ENCODE measurements at places on chromosomes 3 and 15.

- DNase-seq, result no peak
Observed at GRCh38 chr15:85030301-85030929, 48.8 kb downstream of the PDE8A start.

DNA sequence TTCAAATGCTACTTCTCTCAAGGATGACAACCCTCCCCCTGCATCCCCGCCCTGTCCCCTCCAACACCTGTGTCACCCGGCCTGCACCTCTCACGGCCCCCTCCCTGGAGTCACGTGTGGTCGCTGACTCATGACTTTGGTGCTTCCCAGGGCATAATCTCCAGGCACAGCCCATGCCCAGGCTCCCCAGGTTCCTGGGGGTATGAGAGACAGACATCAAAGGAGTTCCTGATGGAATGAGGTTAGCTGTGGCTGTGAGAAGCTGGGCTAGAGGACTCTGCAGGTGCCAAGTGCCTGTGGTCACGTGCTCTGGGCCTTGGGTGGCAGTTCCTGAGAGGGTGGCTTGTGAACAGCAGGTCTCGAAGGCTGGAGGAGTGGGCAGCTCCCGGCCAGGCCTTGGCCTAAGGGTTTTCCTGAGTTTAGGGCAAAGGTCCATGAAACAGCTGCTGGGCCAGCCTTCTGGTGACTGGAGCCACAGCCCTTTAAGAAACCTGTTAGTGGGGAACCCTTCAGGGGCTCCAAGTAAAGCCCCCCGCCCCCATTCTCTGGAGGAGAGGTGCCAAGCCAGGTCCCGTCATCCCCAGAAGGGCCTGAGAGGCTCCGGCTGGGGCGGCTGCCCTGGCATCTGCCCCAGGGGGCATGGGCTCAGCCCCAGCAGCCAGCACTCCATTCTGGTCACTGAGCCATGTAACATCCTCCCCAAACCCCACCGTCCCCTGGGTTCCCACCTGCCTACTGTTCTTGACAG, 230.0 kb downstream of the XXYLT1 start:
- no peak for DNase-seq

DNA sequence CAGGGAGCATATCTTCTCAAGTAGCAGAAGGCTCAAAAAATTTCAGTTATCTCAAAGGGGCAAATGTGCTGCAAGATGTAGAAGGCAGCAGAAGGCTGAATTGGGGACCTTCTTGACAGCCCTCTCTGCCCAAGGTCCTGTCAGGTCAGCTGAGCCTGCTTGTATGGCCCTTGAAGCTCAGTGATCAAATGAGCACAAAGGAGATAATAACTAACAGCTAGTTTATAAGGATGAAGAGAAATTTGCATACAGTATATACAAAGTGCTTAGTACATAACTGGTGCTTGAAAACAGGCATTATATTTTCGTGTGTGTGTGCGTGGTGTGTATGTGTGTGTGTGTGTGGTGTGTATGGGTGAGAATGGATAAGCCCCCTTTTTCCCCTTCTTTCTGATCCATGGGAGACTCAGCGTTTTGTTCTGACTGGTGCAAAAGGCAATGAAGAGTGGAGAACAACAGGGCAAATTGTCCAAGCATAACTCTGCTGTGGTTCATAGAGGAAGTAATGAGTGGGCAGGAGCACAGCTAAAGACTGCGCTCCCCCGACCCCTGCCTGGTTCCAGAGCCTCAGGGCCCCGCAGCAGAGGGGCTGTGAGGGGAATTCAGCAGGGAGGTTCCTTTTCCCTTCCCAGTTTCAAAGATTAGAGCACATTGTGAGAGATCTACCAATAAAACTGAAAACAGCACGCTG, 356.8 kb upstream of the NR2F2 start:
- no peak for DNase-seq

DNA sequence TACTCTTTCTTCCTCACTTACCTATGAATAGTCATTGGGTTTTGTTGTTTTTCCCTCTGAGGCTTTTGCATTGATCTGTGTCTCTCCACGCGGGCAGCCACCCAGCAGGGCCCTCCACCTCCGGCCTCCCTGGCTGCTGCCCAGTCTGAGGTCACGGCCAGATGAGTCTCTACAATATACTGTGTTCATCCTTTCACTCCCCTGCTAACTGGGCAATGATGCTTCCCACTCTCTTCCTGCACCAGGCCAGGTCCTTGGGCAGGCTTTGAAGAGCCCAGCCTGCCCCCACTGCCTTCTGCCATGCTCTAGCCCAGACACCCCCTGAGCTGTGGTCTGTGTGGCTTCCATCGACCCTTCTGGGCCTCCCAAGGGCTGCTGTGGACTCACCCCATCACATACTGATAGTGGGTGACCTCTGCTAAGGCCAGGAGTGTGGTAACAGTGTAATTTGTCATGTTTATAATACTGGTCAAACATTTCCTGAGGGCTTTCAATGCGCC, 18.0 kb downstream of the PDIA5 start:
- DNase-seq, result no peak

DNA sequence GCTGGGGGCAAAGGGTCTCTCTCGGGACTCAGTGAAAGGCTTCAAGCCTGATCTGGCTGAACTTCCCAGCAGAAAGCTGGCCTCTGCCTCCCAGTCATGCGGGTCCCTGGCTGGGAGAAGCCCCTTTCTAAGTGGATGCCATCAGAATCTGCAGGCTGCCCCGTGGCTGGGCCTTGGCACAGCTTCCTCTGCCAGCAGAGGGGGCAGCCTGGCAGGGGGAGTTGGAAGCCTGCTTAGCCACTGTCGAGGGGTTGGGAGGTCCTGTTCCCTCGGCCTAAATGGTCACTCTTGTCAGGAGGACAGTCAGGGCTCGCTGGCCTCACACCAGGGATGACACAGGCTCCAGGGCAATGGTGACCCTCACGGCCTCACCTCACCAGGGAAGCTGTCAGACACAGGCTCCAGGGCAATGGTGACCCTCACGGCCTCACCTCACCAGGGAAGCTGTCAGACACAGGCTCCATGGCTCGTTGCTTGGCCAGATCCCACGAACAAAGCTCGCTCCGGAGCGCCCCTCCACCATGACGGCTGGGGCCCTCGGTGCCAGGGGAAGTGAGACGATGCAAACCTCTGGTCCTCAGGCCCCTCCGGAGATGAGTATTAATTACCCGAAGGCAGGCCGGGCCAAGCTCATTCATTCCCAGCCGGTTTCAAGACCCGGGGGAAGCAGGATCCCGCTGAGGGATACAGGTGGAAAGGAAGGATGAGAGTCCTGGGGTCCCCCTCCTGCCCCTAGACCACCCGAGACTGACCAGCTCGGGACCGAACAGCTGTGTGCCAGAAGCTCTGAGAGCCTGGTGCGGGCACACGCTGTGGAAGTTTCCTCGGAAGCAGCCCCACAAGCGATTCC, 151.0 kb downstream of the CHSY1 start:
- no peak for DNase-seq

GRCh38 chr15:69583626-69584025, 131.0 kb downstream of the RPLP1 start:
- no peak for DNase-seq

DNA sequence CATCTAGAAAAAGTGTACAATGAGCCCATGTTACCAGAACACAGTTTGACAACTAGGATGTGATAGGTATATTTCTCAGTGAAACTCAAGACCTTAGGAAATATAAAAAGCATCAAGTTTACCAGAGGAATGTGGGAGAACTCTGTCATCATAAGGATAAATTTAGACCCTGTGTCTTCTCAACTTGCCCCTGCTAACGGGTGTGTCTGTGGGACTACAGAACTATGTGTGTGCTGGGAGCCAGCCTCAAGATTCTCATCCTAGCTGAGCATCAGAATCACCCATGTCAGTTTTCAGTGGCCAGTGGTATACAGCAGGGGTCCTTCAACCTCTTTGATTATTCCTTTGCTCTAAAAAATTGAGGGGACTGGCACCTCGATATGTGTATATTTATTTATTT, 393.3 kb downstream of the PLCL2 start:
- no peak for DNase-seq

DNA sequence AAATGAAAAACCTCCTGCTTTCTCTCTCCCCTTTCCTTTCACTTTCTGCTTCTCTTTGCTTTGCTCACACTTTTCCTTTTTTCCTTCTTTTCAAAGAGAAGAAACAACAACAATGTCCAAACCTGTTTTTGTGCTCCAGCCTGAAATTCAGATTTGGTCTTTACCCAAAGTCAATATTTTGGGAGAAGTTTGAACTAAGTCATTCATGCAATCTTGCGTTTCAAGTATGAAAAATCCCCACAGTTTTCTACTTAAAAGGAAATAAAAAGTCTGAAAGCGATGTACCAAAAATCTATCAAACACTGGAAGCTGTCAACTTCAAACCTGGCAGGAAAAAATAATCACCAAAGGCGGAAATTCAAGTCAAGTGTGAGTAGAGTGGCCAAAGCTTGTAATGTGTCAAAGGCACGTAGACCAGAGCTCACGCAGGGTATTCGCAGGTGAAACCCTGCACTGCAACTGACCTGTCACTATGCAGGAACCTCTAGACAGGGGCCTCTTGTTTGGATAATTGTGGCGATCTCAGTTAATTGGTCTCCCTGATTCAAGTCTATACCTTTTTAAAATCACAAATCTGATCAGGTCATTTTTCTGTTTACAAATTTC, 118.8 kb upstream of the GALNT15 start:
- no peak for DNase-seq

DNA sequence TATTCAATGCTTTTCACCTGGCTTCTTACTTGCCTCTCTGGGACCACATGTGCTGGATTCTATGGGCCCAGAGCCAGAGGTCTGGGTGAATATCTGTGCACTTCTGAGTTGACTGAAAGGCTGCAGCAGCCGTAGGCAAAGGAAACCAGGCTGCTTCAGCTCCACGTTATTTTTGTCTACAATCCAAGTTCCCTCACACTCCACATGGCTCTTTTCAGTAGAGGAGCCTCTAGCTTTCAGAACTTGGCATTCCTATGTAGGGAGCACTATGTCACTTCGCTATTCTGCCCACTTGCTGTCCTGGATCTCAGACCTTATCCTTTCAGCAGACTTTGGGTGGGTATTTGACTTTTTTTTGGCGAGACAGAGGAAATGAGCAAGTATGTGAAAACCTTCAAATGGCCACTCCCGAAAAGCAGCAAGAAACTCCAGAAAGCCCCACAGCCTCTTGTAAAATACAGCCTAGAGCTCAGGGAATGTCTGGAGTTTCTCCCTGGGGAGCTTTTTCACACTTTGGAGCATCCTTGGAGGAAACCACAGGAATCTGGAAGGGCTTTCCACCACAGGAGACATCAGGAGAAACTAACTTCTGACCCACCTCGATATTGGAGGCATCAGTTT, 80.9 kb downstream of the DUT start:
- no peak for DNase-seq

- DNase-seq, result no peak
Observed at GRCh38 chr15:85462029-85462428, 81.6 kb downstream of the AKAP13 start.

- DNase-seq, result peak; percentile 62
Observed at GRCh38 chr15:90413411-90414379, 25.7 kb downstream of the IQGAP1 start.

- DNase-seq, result no peak
Observed at GRCh38 chr15:43854801-43855200, 28.0 kb downstream of the WDR76 start.

DNA sequence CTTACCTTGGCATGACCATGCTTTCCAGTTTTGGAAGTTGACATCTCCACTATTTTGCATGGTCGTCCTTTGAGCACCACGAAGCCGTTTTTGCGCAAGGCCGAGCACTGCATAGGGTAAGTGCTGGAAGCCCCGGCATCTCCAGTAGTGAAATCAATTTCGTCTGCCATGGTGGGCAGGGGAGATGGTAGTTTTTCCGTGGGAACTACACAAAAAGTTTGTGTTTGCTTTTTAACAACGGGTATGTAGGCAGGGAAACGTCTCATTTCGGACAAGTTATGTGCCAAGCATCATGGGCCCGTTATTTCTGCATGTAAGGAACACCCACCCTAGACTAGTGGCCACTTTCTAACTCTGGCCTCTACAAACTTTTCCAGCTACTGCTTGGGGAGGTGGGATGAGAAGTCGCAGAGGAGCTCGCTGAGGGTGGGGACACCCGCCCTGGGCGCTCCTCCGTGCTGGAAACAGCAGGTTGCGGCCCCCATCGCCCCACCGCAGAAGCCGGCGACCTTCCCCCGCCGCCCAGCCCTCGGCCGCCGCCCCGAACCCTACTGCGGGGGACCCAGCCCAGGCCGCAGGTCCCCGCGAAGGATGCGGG, 701 bp downstream of the EIF5A2 start:
- DNase-seq, result peak; percentile 3

DNA sequence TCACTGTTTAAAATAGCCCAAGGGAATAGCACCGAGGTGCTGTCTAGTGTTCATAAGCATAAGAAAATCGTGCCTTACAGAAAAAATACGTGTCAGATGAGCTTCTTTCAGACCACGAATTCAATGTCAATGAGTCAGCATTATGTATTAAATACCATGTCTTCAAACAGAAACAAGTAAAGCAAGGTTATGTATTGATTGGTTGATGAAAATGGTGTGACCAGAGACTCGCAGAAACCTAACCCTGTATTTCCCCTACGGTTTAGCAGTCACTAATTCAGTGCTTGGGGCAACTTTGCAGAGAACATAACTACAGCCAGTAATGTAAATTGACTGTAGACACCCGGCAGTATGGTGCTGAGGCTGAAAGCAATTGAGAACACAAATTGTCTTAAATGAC, 307.7 kb downstream of the IL5RA start:
- no peak for DNase-seq

GRCh38 chr3:88188436-88188835, 38.7 kb downstream of the C3orf38 start:
- no peak for DNase-seq

DNA sequence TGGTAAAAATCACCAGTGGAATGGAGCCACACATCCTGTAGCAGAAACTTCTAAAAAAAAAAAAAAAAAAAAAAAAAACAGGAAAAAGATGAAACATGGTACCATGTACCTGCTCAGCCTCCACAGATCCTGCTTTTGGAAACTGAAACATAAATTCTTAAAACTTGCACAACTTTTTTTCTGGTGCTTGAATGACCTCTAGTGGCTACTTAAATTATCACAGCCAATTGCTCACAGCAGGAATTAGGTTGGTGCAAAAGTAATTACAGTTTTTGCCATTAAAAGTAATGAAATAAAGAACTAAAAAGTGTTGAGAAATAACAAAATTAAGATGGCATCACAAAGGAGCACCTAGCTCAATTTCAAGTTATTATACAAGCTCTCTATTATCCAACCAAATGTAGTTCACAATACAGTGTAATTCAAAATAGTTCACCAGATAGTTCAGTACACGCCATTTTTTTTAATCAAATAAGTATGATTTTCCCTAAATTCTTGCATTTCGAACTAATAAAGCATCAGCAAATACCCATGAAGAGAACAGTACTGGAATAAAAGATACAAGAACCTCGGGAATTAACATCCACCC, 80.6 kb downstream of the ULK4 start:
- DNase-seq, result peak; percentile 42

- no peak for DNase-seq
Observed at GRCh38 chr15:78684657-78685056, 43.6 kb upstream of the CHRNB4 start.

GRCh38 chr3:50616003-50616769, 765 bp upstream of the MAPKAPK3 start:
- DNase-seq, result peak; percentile 84

GRCh38 chr15:98009169-98009568, 48.7 kb downstream of the ARRDC4 start:
- no peak for DNase-seq

- DNase-seq, result no peak
Observed at GRCh38 chr3:119690043-119690656, 12.7 kb upstream of the CFAP91 start.
